Glomerular endothelial cell (primary cell): ENCODE measurements at places on chromosomes 12 and 14. TPM values are rescaled to one million over a fixed set of nuclear protein-coding genes. Genes with fewer than 3 reads are reported as not detected.

DPF3 gene
- 6.2 TPM in 2 replicates for total RNA-seq

VRTN gene
- not detected in 2 replicates for total RNA-seq

DNA sequence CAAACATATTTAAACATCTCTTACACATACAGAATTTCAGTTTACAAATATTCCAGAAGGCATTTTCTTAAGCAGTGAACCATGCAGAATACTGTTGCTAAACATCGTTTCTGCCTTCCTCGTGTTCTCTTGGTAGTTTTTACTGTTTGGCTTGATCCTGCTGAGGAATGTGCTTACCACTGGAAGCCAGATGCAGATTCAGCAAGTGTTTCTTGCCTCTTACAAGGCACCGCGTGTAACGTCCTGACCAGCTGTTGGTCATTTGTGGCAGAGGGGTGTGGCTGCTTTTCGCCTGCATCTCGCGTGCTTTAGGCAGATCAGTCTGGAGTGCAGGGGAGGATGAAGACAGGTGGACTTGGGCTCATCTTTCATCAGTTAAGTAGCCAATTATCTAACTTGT, 12.4 kb downstream of the EIF2B1 start:
- DNase-seq, result no peak

CEP128 gene
- total RNA-seq, result 2.6 and 4.1 TPM in 2 replicates

RBMS2 gene
- 56.5 and 75.8 TPM in 2 replicates for total RNA-seq

- no peak for DNase-seq
Observed at GRCh38 chr14:21302013-21302835, 22.3 kb downstream of the RPGRIP1 start.

- no peak for DNase-seq
Observed at GRCh38 chr12:68675101-68675842, 11.5 kb upstream of the NUP107 start.

DNA sequence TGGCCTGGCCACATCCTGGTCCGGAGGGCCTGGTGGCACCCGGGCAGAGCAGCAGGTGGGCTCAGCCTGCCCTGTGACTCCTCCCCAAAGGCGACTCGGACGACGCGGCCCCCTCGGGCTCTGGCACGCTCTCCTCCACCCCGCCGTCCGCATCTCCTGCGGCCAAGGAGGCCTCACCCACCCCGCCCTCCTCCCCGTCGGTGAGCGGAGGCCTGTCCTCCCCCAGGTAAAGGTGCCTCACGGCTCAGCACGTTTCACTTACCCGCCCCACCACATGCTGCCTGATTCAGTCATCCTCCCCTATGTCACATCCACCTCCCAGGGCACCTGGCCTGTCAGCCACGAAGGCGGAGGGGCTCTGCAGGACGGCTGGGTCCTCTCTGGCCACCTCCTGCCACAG, 6.8 kb upstream of the TEX22 start:
- DNase-seq, result no peak

GRCh38 chr12:7120166-7120565, 8.5 kb downstream of the RBP5 start:
- DNase-seq, result no peak

GRCh38 chr12:122965851-122966742, at the start of gene ABCB9:
ABCB9 (minus strand) TSS chr12:122966463; CDS start chr12:122960235, 6,228 bp downstream.
- no peak for DNase-seq

GRCh38 chr12:49843876-49844437, 1.1 kb upstream of the BCDIN3D start:
- DNase-seq, result no peak

DNA sequence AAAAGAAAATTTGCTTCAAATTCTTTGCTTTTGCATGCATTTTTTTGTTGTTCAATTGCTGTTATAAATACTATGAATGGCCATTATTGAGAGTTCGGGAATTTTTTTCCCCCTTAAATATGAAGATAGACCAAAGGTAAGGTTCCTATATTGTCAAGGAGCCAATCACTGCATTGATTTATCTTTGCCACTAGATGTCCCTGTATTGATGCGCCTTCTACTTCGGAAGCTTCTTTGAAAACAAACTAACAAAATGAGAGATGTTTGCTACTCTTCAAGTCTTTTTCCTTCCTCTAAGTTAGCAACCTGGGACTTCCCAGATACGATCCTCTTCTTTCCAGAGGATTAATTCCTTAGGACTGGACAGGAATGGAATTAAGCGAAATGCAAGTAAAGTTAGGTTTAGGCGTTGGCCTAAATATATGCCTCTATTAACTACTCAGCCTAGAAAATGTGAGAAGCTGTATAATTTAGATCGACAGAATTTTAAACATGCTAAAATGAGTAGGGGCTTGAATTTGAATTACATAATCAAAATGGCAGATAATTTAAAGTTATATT, 318.1 kb downstream of the AEBP2 start:
- DNase-seq, result no peak

DNA sequence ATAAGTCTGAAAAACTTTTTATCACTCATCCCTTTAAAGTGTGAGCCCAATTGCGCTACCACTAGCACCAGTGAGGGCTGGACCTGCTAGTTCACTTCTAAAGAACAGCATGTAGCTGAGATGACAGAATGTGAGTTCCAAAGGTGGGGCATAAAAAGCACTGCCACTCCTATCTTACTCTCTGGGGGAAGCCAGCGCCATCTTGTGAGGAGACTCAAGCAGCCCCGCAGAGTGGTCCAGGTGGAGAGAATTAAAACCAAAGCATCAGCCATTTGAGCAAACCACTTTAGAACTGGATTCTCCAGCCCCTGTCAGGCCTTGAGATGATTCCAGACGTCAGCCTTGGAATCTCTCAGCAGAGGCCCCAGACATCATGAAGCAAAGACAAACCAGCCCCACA, 39.9 kb downstream of the TMEM132D start:
- no peak for DNase-seq

ADAMTS20 gene
- total RNA-seq, result not detected in 2 replicates

GRCh38 chr12:47067176-47067575, 12.2 kb upstream of the PCED1B start:
- no peak for DNase-seq

GRCh38 chr12:115323223-115323905, 639.4 kb upstream of the TBX3 start:
- no peak for DNase-seq

GRCh38 chr12:92740411-92740810, 37.6 kb downstream of the PLEKHG7 start:
- no peak for DNase-seq

- DNase-seq, result no peak
Observed at GRCh38 chr12:16763901-16764300, 157.9 kb upstream of the LMO3 start.

GRCh38 chr12:12954356-12954755, 2.4 kb upstream of the GPRC5D start:
- no peak for DNase-seq

FAM222A gene
- total RNA-seq, result 0.99 and 1.0 TPM in 2 replicates

DIO2 gene
- total RNA-seq, result 0.12 TPM in 1 of 2 replicates, not detected in the other

MGP gene
- 2.6 and 9.1 TPM in 2 replicates for total RNA-seq

CAPZA3 gene
- total RNA-seq, result not detected in 2 replicates

DNA sequence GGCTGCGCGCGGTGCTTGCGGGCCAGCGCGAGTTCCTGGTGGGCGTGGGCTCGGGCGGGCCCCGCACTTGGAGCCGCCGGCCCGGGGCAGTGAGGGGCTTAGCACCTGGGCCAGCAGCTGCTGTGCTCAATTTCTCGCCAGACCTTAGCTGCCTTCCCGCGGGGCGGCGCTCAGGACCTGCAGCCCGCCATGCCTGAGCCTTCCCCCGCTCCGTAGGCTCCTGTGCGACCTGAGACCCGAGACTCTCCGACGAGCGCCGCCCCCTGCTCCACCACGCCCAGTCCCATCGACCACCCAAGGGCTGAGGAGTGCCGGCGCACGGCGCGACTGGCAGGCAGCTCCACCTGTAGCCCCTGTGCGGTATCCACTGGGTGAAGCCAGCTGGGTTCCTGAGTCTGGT, 46.0 kb upstream of the PLEKHG3 start:
- DNase-seq, result no peak

DNA sequence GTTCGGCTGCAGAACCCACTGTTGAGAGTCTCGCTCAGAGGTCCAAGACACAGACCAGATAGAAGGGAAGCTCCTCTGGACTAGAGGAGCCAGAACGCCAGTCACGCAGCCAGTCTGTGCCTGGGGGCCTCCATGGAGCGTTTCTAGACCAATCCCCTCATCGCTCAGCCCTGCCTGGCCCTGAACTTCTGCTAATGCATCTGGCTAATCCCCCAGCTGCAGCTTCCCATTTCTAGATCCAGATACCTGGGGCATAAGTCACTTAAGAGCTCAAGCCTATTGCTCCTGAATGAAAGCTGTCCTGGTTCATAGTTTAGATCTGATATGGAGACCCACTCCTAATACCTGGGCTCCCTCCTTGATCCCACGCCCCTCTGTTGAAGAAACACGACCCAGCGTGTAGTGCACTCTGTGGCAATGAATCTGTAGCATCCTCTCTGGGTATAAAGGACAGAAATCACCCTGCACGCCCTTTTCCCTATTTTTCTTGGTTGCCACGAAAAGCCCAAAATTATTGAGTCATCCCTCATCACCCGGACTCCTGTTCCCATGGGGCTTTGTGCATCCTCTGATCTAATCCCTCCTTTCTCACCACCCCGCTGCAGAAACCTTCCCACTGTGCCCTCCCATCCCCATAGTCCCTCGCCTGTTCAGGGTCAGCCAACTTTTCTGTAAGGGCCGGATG, 341.6 kb upstream of the FKBP4 start:
- DNase-seq, result no peak

DNA sequence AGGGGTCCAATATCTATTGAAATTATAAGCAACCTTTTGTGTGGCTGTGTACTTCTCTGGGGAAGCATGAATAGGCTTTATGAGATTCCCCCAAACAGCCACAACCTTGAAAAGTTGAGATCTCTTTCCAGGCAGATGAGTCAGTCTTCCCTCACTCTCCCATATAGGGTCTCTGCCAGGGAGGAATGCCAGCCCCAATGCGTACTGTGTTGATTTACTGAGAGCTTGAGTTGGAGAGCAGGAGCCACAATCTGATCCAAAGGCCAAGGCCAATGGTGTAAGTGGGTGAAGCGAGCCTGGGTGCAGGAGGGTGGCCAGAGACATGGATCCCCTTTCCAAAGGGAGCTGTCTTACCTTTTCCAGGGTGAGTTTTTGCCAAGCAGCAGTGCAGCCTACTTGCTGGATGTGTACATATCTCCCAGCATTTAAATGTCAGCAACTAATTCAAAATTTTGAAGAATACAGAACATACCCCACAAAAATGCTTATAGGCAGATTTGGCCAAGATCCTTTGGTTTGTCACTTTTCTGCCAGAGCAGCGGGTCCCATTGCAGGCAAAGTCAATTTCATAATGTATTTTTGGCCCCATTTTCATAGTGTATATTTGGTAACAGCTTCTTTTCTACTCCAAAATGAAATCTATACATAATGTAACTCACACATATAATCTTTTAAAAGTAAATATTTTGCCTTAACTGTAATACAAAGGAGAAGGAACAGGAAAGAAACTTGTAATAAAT, 88.2 kb downstream of the TBC1D30 start:
- DNase-seq, result no peak

STAB2 gene
- 0.10 and 0.12 TPM in 2 replicates for total RNA-seq

GRCh38 chr14:85528080-85528896, 1.7 kb upstream of the FLRT2 start:
- peak; percentile 91 for DNase-seq

KCNA5 gene
- total RNA-seq, result not detected in 2 replicates

DNA sequence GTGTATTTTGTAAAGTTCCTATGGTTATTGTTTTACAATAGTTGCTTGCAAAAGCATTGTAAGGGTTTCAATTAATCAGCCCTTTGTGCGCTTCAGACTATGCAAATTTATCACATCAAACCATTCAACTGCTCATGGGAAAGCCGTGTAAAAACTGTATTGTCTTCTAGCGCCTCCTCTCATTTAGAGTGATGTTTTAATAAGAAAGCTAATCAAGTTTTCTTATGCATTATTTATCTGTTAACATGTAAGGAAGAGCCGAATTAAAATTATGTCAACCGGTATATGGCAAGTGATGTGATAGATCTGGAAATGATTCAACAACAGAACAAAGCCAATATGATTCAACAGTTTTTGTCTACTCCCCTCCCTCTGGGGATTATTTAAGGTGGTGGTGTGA, 92.5 kb upstream of the RFX4 start:
- DNase-seq, result no peak

LRP6 gene
- 15.0 and 29.3 TPM in 2 replicates for total RNA-seq

DNA sequence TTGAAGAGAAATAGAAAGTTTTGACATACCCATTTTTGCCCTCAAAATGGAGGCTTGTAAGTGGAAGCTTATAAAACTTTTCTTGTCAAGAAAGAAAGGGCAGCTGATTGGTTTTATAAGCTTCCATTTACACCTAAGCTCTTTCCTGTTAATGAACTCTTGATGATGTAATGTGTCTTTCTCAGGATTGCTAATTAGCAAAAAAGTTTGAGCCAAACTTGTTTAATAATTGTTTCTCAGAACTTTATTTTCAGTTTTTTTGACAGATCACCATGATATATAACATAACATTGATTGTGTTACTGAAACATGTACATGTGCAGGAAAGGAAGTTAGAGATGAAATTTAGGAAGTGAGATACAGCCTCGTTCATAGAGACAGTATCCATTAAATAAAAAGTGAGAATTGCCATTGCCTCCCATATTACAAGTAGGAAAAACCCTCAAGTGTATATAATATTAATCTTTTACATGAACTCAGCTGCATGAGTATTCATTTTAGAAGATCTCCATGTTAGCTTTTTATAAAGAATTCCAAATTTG, 26.8 kb downstream of the RIC8B start:
- DNase-seq, result no peak

- DNase-seq, result no peak
Observed at GRCh38 chr14:88791252-88791621, 1.5 kb downstream of the EML5 start.

EEF1AKMT3 gene
- total RNA-seq, result 4.7 and 6.9 TPM in 2 replicates

GRCh38 chr12:65496617-65497016, 218.1 kb downstream of the MSRB3 start:
- DNase-seq, result no peak

DNA sequence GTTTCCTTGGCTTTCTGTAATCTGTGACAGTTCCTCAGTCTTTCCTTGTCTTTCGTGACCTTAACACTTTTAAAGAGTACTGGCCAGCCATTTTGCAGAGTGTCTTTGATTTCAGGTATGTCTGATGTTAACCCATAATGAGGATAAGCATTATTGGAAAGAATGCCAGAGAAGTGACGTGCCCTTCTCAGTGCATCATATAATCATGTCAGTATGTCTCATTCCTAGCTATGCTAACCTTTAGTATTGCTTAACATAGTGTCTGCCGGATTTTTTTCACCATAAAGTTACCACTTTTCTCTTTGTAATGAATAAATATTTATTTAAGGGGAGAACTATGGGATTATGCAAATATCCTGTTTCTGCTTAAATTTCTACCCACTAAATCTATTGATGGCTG, 28.5 kb downstream of the RERG start:
- DNase-seq, result no peak

UBE3B gene
- total RNA-seq, result 59.6 and 68.2 TPM in 2 replicates

DNA sequence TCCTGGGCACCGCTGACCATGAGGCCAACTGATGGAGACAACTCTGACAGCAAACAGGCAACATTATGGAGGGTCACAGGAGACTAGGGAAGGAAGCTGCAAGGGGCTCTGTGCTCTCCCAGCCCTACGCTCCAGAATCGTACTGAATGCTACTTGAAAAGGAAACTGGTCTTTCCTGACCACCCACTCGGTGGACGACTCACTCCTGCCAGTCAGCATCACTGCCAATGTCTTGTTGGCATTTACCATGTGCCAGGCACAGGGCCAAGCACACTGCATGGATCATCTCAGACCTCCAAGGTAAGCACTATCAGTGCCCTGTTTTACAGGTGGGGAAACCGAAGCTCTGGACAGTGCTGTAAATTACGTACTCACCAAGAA, 38.0 kb downstream of the CCDC85C start:
- DNase-seq, result no peak

GRCh38 chr14:69423279-69423678, 24.8 kb downstream of the SLC39A9 start:
- no peak for DNase-seq
